ENCODE measurements at places on chromosomes 6 and 20. TPM values are rescaled to one million over a fixed set of nuclear protein-coding genes. Genes with fewer than 3 reads are reported as not detected.

GRCh38 chr6:108656836-108657235 lies 96.1 kb downstream of the FOXO3 start:
- DNase-seq, result no peak

DNA sequence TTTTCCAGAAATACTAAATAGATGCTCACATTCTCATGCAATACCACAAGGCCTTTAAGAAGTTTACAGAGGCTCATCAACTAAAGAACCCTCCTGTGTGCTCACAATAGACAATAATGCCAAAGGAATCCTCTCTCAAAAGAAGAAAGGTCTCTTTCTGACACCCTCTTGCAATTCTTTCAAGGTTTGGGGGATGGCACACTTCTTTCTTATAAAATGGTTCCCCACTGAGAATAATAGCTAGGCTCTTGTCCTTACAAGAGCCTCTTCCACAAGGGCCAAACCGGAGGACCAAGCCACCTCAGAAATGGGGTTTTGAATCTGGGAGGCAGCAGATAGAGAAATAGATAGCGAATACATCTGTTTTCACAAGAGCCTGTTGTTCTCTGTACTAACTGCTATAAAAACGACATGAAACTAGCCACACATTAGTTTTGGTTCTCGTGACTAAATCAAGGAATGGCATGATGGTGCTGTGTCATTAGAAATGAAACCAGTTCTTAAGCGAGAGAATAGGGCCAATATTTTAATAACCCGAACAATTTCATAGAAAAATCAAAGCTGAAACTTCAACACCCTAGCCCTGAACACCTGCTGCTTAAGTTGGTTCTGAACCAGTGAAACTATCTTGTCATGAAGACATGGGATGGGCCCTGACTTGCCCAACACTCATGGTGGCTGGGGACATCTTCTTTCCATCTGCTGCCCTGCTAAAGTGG lies 81.1 kb downstream of the PRDM1 start:
- no peak for DNase-seq

DNA sequence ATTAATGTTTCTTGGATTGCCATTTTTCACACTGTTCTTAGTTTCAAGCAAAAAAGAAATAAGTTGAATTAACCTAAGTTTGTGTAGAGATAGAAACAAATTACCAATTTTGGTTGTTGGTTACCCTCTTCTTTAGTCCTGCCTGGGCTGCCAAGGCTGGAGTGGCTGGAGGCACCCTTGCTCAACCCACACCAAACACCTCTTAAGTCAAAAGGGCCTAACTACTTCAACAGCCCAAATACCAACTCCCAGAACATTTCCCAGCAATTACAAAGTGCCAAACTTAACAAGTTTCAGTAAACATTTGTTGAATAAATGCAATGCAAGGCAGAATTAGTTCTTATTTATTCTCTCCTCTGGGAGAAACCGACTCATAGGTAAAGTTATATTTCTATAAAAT lies 38.1 kb upstream of the TMEM181 start:
- DNase-seq, result no peak

- no peak for DNase-seq
Observed at GRCh38 chr20:20497242-20497978, 129.5 kb downstream of the INSM1 start.

The PHACTR3 gene
- total RNA-seq, result 5.5 TPM

Data from left colon (tissue), 2 donors.